Esophagus squamous epithelium (tissue), 5 donors: ENCODE measurements at places on chromosomes 7 and 10. TPM values are rescaled to one million over a fixed set of nuclear protein-coding genes. Genes with fewer than 3 reads are reported as not detected.

The CARD11 gene
- total RNA-seq, result 2.1 TPM

The PAPOLB gene
- total RNA-seq, result not detected

The CUBN gene
- 0.83 TPM for total RNA-seq

The SCIN gene
- 32.2 TPM for total RNA-seq
